ENCODE measurements at places on chromosomes 13 and 19.

- DNase-seq = no peak
Measured at GRCh38 chr19:34359954-34360315, 5.1 kb upstream of the GPI start.

- DNase-seq = no peak
Measured at GRCh38 chr13:60335531-60335930, 61.5 kb upstream of the TDRD3 start.

- DNase-seq = no peak
Measured at GRCh38 chr13:103184413-103184812, 118.2 kb upstream of the SLC10A2 start.

- no peak for DNase-seq
Measured at GRCh38 chr19:20969498-20969897, 46.4 kb downstream of the ZNF85 start.

DNA sequence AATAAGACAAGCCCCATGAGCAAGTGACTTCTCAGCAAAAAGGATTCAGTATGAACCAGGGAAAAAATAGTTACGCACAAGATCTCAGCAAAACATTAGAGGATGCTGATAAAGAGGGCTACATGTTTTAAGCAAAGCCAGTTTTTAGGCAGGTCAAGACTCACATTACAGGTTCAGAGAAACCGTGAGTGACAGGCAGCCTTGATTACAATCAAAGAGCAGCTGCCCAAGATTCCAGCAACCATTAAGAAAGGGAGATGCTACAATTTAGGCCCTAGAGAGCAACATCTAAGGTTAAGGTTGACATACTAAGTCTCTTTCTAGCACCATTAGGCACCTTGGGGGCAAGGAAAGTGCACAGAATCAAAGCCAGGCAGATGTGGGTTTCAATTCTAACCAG, 2.8 kb upstream of the SLC7A1 start:
- DNase-seq = no peak

GRCh38 chr13:25719666-25720065, 332.1 kb downstream of the SHISA2 start:
- DNase-seq = no peak

GRCh38 chr19:42471554-42472249, 29.0 kb upstream of the CXCL17 start:
- no peak for DNase-seq

- no peak for DNase-seq
Measured at GRCh38 chr13:114099191-114099590, 33.2 kb downstream of the RASA3 start.

- no peak for DNase-seq
Measured at GRCh38 chr13:84821261-84821660, 939.0 kb upstream of the SLITRK1 start.

DNA sequence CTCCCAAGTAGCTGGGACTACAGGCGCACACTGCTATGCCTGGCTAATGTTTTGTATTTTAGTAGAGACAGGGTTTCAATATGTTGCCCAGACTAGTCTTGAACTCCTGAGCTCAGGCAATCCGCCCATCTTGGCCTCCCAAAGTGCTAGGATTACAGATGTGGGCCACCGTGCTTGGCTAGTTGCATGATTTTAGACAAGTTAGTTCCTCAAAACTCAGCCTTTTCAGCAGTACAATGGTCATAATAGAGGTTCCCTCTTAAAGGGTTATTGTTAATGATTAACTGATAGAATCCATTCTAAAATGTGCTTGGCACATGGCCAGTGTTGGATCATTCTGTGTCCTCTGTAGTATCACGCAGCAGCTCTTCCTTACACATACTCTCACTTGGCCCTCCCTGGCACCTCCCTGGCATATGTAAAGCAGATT, 19.5 kb upstream of the IFT88 start:
- DNase-seq = no peak

GRCh38 chr19:2556221-2557092, 80.5 kb downstream of the GADD45B start:
- DNase-seq = no peak

DNA sequence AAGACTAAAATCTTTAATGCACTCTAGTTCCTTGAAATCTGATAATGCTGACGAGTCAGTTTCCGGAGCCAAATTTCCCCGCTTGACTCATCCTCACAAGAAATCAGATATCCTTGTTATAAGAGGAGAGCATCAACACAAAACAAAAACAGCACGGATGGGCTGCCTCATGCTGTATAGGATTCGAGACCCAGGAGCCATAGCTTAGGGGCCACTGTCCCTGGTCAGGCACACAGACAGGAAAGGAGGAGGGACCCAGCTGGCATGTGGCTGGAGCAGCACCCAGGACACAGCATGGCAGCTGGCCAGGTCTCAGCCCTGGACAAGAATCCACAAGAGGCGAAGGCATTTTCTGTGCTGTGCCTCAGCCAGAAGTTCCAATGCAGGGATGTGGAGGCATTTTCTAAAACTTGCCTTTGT, 110.2 kb upstream of the SPATA13 start:
- no peak for DNase-seq

GRCh38 chr19:54668353-54668752, 5.6 kb downstream of the LILRB4 start:
- no peak for DNase-seq

DNA sequence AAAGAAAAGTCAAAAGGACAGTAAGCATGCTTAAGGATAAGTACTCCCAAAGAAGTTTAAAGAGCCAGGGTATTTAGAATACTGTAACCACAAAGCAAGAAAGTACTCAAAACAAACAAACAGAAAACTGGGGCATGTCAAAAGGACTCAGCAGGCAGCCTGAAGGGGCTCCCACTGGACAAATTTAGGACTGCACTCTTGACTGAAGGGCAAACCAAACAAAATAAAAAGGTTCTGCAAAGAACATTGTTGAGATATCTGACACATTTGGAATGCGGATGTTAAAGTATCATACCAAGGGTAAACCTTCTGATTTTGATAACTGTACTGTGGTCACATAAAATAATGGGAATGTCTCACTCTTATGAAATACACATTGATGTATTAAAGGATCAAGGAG, 157.4 kb downstream of the TNFSF13B start:
- no peak for DNase-seq

GRCh38 chr19:46861691-46862502, 1.1 kb downstream of the ARHGAP35 start:
- DNase-seq = no peak

GRCh38 chr13:46949211-46949610, 52.4 kb upstream of the HTR2A start:
- no peak for DNase-seq

DNA sequence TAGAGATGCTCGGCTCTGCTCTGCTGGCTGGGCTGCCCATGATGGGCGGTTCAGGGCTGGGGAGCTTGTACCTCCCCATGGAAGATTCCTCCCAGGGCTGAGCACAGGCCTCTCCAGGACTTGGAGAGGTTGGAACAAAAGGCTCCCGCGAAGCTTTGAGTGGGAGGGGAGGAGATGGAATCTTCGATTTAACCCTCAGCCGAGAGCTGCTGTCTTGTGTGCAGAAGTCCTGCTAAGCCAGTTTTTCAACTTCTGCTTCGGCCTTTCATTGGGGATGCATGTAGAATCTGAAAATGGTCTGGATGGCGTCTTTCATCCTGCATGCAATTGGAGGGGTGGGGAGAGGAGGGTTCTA, 163.3 kb downstream of the KDM4B start:
- no peak for DNase-seq

GRCh38 chr19:12843999-12844732, 5.9 kb downstream of the MAST1 start:
- DNase-seq = no peak

GRCh38 chr19:38024992-38025908, 118.2 kb downstream of the SIPA1L3 start:
- DNase-seq = no peak

DNA sequence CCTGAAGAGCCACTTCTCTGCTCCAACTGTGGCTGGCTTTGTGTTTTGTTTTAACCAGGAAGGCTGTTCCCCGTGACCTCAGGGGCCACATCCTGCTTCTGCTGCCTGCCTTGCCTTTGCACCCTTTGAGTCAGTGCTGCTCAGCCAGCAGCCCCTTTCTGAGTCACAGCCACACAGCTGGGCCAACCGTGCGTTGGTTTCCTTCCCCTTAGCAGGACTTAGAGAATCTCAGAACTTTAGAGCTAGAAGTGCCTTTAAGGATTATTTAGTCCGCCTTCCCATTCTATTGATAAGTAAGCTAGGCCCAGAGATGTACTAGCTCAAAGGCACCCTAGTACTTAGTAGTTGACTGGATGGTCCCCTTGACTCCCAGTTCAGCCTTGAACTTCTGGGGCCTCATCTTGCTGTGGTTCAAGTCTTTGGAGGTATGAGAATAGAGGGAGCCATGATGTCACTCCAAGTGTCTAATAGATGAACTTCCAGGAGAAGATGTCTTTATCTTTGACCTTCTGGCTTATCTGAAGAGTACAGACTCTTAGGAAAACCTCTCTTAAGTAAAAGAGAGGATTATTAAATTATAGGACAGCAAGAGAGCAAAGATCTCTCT, 8.0 kb downstream of the RGCC start:
- DNase-seq = peak; percentile 77

DNA sequence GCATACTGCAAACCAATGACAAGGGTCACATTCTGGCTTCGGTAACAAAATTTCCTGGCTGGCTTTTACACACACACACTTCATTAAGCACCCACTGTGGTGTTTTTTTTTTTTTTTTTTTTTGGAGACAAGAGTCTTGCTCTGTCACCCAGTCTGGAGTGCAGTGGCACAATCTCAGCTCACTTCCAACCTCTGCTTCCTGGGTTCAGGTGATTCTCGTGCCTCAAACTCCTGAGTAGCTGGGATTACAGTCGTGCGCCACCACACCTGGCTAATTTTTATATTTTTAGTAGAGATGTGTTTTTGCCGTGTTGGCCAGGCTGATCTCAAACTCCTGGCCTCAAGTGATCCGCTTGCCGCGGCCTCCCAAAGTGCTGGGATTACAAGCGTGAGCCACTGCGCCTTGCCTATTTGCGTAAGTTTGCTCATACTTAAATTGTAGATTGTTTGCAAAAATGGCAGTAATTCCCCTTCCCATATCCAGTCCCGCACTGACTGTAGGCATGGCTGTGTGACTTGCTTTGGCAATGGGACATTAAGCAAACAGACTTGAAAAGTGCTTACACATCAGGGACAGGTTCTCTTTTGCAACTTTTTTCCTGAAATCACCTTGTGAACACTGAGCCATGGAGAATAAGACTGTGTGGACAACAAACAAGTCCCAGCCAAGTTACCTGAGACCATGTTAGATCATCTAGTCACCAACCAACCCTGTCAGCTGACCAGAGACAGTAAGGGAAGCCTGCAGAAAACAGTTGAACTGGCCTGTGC, 42.1 kb upstream of the EBPL start:
- no peak for DNase-seq

DNA sequence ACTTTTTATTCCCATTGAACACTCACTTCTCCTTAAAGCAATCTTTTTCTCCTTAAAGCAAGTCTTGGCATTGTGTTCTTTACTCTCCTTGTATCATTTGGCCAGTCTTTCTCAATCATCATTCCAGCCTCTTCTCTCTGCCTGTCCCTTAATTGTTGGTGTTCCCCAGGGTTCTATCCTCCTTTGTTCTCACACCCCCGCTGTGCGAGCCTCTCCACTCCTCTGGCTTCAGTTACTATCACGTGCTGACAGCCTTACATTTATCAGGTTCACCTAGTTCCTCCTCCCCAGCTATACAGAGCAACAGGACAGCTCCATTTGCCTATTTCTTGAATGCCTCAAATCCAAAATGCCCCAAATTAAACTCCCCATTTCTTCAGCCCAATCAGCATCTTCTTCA, 24.6 kb downstream of the CYSLTR2 start:
- DNase-seq = no peak

GRCh38 chr13:37700887-37701286, 102.3 kb upstream of the POSTN start:
- DNase-seq = no peak

DNA sequence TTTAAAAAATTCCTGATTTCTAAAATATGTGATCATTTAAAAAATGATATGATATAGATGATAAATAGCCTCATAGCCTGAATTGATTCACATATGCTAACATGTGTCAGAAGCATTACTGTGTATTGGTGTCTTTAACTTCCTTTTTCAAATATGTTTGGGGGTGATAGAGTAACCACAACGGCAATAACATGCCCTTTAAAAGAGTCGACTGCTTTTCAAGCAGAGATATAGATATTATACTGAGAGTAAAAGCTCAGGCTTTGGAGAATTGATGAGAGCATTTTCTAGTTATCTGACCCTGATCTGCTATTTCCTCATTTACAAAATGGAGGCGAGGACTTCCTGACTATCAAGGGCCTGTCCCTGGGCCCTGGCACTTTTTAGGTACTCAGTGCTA, 260.5 kb downstream of the DCT start:
- DNase-seq = no peak

DNA sequence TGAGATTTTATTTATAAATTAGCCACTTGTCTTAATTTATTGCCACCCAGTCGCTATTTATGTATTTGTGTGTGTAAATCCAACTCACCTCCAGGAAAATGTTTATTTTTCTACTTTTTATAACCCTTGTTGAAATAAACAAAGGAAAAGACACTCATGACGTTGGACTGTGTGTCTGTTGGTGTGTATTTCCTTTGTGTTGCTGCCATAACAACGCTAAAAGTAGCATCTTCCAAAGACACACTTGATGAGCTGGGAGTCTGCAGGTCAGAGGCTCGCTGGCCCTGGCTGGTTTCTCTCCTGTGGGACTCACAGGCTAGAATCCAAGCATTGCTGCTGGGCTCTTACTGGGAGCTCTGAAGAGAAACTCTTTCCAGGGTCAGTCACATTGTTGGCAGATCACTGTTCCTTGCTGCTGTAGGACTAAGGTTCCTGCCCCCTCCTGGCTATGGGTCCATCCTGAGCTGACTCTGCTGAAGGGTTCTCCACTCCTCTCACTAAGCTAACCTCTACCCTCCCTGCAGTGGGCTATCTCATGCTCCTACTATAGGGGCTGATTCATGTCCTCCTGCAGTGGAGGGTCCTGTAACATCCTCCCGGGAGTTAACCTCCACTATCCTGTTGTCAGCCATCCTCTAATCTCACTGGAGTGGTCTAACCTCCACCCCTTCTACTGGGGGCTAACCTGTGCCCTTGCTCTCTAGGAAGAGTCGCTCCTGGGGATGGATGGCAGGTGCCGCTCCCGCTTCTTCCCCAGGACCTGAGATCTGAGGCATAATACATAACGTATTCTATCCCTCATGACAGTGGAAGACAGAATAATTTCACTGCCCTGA, 2.1 kb downstream of the IFNL2 start:
- no peak for DNase-seq

GRCh38 chr13:61466280-61466679, 50.6 kb upstream of the PCDH20 start:
- no peak for DNase-seq

DNA sequence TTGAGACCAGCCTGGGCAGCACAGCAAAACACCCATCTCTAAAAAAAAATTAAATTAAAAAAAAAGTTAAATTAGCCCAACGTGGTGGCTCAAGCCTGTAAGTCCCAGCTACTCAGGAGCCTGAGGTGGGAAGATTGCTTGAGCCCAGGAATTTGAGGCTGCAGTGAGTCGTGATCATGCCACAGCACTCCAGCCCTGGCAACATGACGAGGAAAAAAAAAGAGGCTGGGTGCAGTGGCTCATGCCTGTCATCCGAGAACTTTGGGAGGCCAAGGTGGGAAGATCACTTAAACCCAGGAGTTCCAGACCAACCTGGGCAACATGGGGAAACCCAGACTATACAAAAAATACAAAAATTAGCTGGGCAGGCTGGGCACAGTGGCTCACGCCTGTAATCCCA, 2.2 kb upstream of the TMEM161A start:
- DNase-seq = no peak

GRCh38 chr19:22616659-22617058, 17.5 kb upstream of the ZNF492 start:
- no peak for DNase-seq

- no peak for DNase-seq
Measured at GRCh38 chr19:54517483-54517882, 14.9 kb downstream of the LAIR2 start.

Data from activated T-helper 1 cell treated with anti-CD3 and anti-CD28 coated beads, Interleukin-2, amount 50 U/mL, for 16 hours (primary cell).